Umbilical cord (tissue), 2 donors: ENCODE measurements at places on chromosomes 7 and 10. TPM values are rescaled to one million over a fixed set of nuclear protein-coding genes. Genes with fewer than 3 reads are reported as not detected.

CAMK2B gene
- not detected for total RNA-seq

INA gene
- total RNA-seq = 1.4 TPM

PLAC9 gene
- 169 TPM for total RNA-seq

MYOF gene
- total RNA-seq = 109 TPM

MMD2 gene
- total RNA-seq = 0.24 TPM

RALA gene
- 7.5 TPM for total RNA-seq

CPXM2 gene
- 122 TPM for total RNA-seq

NCF1 gene
- not detected for total RNA-seq

ZNF775 gene
- 4.6 TPM for total RNA-seq

UBE2H gene
- 87.9 TPM for total RNA-seq

TRIM8 gene
- total RNA-seq = 31.3 TPM

LIPF gene
- total RNA-seq = 5.5 TPM

ITGA8 gene
- total RNA-seq = 1.7 TPM

NPFFR1 gene
- total RNA-seq = 1.2 TPM

OR6V1 gene
- 1.7 TPM for total RNA-seq

BLNK gene
- total RNA-seq = 6.7 TPM

PDE1C gene
- total RNA-seq = 25.8 TPM

CDK14 gene
- 109 TPM for total RNA-seq

DYDC2 gene
- total RNA-seq = 1.4 TPM

PRKRIP1 gene
- 21.2 TPM for total RNA-seq

GBX1 gene
- not detected for total RNA-seq

ABCC2 gene
- 0.72 TPM for total RNA-seq

LIPN gene
- not detected for total RNA-seq
